Activated naive CD8-positive, alpha-beta T cell treated with anti-CD3 and anti-CD28 coated beads, Interleukin-2, amount 50 U/mL, for 16 hours (primary cell): ENCODE measurements at places on chromosomes 16 and 17.

DNA sequence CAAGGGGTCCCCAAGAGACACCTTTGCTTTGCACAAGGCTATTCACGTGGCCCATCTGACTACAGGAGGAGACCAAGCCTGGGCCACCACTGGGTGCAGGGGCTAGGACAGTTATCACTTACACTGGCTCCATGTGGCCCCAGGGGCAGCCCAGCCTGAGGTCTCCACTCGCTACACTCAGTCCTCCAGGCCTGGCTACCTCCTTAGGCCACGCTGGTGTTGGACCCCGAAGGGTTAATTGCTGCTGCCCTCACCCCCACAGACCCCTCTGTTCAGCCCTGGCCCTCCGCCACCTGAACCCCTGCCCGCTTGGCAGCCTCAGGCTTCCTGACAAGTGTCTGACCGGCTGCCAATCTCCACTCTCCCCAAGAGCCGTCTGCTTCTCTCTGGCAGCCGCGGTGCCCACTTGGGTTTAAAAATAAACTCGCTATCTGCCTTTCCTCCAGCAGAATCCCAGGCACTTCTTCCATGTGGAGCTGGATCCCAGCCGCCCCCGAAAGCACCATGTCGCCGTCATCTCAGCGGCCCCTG is 27.8 kb downstream of the ADAM11 start:
- DNase-seq: no peak

- DNase-seq: no peak
Observed at GRCh38 chr17:49946964-49947584, 21.9 kb upstream of the DLX4 start.

DNA sequence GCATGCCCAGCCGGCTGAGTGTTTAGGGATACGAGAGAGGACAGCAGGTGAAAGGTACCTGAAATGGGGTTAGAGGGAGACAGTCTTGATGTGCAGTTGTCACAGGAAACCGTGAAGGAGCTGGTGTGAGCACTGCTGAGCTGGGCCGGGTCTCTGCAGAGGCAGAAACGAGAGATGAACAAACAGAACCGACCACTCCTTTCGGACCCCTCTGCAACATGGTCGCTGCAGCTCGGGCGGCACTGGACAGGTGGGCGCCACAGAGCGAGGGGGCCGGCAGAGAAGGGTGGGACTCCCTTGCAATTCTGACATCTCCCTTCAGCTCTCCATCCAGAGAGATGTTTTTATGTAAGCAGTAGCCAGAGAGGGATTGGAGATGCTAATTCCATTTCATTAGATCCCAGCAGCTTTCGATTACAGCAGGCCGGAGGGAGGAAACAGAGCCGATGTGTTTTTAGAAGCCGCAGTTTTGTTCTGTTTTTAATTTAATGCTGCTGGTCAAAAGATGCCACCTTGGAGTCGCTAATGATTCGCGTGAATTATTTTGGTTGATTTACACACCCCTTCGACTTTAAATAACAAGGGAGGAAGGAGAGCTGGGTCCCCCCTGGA is 86.3 kb upstream of the RPL38 start:
- DNase-seq: no peak

- no peak for DNase-seq
Observed at GRCh38 chr17:75160211-75160610, 5.9 kb upstream of the JPT1 start.

- DNase-seq: no peak
Observed at GRCh38 chr17:17061516-17061915, 19.3 kb downstream of the MPRIP start.

GRCh38 chr17:37322106-37322505 is 53.7 kb upstream of the C17orf78 start:
- no peak for DNase-seq

DNA sequence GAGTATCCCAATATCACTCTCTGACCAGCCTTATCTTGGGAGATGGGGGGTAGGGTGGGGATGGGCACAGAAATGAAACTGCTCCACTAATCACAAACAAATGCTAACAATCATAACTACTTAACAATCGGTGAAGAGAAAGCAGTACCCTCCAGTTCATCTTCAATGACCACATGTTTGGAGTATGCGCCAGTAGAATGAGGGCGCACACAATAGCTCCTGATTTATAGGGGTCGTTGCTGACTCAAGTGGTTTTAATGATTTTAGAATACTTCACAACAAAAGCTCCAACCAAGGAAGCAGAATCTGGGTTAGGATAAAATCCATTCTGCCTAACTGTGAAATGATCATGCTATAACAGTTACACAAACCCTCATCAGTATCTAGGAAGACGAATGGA is 184.4 kb downstream of the AATF start:
- DNase-seq: no peak

- DNase-seq: no peak
Observed at GRCh38 chr17:18117982-18118975, 9.7 kb downstream of the MYO15A start.

DNA sequence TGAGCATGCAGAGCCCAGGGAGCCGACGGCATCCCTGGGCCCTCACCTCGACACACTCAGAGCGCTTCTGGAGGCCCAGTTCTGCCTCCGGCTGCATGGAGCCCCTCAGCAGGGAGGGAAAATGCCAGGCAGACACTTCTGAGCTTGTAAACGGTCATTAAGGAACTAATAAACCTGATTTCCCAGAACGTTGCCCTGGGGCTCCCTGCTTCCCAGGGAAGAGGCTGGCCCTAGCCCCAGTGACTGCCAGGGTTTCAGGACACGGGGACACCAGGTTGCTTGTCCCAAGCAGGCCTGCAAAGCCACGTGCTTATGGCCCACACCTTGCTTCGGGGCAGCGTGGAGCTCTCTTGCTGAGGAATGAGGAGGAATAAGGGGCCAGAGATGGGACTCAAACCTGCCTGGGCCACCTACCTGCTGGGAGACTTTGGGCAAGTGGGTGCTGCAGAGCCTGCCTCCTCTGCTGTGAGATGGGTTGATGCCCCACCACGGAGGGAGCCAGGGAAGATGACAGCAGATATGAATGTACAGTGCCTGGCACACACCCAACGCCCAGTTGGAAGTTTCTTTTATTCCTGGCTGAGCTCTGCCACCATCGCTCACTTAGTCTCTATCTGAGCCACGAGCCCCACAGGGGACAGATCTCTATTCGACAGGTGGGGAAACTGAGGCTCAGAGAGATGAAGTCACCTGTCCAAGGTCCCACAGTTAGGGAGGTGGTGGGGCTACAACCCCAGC is 5.4 kb downstream of the RHBDF2 start:
- DNase-seq: no peak

- DNase-seq: no peak
Observed at GRCh38 chr17:50079334-50080095, 15.6 kb upstream of the PDK2 start.

DNA sequence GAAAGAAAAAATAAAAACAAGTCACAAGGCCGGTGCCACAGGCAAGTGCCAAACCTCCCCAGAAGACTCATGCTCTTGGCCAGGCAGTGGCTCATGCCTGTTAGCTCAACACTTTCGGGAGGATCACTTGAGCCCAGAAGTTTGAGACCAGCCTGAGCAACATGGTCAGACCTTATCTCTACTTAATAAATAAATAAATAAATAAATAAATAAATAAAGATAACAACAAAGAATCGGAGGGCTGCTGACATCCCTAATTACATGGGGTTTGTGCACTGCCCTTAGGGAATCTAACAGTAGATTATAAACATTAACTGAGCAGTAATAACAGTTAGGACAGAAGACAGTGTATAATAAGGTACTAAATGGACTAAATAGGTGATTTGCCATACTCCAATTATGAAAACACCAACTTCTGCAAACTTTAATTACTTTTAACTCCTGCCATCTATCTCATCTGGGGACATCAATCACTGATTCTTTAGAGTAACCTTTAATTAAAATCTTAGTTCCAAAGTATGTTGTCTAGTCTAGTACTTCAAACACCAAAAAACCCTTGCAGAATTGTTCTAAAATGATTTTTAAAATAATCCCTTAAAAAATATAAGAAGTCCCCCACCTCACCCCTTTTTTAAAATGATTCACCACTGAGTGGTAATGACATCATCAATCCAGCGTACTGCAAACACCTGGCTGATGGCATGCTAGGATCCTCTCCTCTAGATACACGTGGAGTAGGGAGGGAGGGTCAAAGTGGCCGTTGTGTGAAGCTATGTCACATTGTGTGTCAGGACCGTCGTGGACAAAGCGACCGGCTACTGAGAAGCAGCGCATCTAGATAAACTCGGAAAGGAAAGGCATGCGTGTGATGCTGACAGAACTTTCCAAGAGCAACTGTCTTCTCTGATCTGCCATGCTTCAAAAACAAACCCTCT is 28.5 kb downstream of the CYTH1 start:
- no peak for DNase-seq

DNA sequence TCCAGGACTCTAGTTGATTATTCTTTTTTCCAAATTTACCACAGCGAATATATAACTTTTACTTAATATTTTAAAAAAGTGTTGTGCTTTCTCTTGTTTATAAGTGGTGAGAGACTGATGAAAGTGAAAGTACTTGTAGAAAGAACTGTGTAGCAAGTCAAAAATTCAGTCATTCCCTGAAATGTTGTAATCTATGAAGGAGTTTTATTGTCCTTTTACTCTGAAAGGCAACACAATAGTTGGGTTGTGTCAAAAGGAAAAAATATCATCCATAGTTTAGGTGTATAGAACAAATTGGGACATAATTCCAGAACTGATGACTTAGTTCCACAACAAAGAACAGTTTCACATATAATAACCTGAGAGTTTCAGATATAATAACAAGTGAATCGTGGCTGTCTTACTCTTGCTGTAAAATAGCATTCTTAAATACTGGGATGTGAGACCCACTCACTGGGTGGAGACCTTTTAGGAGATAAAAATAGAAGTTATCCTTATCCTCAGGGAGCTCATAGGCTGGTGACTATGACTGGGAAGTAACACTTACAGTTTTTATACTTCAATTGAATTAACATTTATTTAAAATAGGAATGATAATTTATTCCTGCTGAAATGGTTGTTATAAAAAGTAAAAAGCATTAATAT is 20.6 kb downstream of the CYB5B start:
- DNase-seq: no peak

- no peak for DNase-seq
Observed at GRCh38 chr17:50465635-50466034, 3.0 kb downstream of the CHAD start.
